GM13977 (cell line): ENCODE measurements at places on chromosomes 7 and 10.

- no peak for DNase-seq
These were observed 123.6 kb downstream of the OAT start for GRCh38 chr10:124294811-124295770.

DNA sequence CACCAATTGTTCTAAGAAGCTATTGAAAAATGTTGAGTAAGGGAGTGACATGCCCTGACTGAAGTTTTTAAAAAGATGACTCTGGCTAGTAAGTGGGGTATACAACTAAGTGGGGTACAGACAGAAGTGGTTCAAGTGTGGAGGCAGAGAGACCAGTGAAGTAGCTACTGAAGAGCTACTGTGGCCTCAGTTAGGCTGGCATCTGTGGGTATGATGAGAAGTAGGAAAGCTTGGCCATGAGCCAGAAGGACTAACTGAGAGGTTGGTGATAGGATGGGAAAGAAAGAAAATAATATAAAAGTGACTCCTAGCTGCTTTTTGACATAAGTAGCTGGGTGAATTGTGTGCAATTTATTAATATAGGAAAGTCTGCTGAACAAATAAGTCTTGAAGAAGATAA, 176.6 kb downstream of the SEMA3D start:
- no peak for DNase-seq

DNA sequence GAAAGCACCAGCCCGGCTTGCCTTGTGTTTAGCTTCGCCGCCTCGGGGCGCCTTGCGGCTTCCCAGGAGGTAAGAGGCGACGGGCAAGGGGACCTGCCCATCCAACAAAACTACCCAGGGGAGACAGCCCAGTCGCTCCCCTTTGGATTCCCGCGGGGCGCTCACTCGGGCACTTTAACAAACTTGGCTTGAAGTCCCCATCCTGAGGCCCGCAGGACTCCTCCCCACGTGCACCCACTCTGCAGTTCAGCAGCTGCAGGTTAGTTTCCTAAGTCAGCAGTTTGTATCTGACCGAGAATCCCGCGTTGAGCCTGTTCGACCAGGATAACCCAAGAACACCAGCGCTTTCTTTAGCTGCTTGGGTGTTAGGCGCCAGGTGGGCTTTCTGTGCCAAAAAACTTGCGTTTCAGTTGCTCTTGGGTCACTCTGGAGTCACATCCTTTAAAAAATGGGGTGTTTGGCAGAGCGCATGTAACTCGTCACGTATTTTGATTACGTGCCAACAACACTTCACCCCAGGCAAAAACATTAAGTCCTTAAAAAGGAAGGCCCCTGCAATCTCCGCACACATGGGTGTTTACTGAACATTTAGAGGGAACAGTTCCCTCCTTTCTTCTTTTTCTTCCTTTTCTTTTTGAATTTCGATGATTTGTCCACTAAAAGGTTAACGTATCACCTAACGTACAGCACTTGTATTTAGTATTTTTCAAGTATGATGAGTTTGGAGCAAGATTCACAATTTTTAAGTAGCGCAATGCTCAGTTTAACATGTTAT, 876 bp downstream of the DNAH11 start:
- no peak for DNase-seq

- no peak for DNase-seq
These were observed 1.6 kb downstream of the C10orf143 start for GRCh38 chr10:130108934-130109604.

DNA sequence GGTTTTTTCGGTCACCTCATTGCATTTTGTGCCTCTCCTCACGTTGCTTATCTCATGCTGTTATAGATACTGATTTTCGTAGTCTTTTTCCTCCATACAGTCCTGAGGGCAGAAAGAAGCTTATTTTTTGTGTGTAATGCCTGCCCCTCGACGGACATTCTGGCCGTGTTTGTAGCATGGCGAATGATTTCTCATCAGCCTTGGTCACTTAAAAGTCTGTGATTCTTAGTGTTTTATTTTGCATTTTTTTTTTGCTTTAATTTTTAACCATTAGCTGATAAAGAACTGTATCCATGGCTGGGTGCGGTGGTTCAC, 469 bp upstream of the NOC3L start:
- DNase-seq = no peak

DNA sequence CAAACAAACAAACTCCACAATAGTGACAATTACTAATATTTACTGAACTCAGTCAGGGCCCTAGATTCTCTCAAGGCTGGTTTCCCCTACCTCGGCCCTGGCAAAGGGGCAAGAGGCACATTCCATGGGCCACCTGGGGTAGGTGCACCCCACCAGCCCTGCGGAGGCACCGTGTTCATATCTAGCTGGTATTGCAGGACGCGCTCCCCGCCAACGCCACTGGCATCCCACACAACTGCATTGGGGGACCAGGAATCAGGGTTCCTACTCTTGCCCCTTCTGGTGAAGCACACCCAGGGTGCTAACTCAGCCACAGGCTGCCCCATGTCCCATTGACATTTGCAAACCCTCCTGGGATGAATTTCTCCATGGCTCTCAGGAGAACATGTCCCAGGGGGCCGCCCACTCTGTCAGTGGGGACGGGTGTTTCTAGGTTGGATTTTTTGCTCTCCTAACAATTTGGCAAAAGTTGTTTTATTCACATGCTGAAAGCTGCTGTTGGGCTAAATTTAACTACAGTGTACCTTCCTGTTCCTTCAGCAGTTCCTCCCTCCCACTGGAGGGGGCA, 76.7 kb downstream of the ZRANB1 start:
- no peak for DNase-seq

DNA sequence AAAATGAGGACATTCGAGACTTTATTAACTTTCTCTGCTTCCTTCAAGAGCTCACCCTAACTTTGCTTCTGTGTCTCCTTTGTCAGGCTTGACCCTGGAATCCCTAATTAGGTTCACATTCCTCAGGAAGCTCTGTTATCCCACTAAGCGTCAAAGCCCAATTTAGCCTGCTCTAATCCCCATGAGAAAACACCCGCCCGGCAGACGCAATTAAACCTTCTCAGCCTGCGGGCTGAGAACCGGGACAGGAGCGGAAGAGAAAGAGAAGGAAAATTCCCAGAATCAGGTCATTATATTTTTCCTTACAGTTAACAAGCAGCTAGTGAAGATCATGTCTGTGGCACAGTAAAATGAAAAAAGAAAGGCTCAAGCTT, 93.0 kb downstream of the TNS3 start:
- DNase-seq = no peak

DNA sequence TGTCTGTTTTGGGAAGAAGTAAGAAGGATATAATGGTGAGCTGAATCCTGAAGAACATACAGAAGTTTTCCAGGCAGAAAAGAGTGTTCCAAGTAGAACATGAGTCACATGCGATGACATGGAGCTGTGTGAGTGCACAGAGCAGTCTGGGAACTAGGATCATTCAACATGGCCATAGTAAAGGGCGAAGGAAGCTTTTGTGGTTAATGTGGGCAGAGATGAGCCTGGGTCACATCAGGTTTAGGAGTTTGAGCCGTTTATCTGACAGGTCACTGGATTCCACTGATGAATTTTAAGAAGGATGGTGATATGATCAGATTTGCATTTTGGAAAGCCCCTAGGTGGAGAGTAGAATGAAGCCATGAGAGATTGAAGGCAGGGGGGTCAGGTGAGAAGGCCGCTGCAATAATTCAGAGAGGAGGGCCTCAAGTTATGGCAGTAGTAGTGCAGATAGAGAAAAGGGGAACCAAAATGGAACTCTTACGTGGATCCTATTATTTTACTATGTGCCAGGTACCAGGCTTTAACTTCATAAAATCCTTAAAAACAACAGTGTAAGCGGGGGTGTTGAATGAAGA, 171.3 kb downstream of the RNLS start:
- no peak for DNase-seq

DNA sequence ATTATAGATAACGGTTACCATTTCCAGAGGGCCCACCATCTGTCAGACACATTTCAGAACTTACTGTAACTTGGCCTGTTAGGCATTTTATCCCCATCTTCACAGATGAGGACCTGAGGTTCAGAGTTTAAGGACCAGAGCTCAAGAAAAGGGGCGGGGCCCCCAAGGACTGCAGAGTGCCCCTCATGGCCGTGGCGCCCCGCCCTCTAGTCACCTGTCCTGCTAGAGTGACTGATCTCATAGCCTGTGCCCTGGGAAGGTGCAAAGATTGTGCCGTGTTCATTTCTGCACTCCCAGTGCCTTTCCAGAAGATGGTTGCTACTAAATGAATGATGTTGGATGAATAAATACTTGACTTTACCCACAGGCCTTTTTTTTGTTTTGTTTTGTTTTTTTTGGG, 107.0 kb downstream of the XRCC2 start:
- DNase-seq = no peak

- peak; percentile 80 for DNase-seq
These were observed 4.9 kb upstream of the SLC29A3 start for GRCh38 chr10:71314028-71314693.
